ENCODE measurements at places on chromosomes 2 and 18.

- no peak for DNase-seq
Observed at GRCh38 chr2:177398290-177398683, 5.7 kb downstream of the AGPS start.

- peak; percentile 12 for DNase-seq
Observed at GRCh38 chr2:167212014-167212648, 323.9 kb downstream of the XIRP2 start.

DNA sequence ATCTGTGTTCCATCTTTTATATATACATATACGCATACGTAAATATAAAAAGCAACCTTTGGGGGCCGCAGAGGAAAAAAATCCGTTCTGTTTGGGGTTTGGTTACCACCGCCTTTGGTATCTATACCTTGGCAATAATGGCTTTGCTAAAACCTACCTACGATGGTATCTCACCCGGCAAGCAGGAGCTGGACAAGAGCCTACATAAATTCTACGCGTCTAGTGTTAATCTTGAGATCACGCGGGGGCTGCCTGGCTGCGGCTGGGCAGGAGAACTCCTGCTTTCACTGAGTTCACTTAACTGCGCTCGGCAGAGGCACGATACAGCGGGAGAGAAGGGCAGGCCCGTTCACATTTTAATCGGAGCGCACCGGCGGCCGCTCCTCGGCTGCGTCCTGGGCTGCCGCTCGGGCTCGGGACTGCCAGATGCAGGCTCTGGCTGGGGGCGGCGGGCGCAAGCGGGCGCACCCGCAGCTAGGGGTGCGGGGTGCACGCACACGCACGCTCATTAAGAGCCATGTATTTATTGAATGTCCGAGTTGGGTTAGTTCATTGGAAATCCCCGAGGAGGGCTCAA, 1.7 kb upstream of the POU3F3 start:
- no peak for DNase-seq

DNA sequence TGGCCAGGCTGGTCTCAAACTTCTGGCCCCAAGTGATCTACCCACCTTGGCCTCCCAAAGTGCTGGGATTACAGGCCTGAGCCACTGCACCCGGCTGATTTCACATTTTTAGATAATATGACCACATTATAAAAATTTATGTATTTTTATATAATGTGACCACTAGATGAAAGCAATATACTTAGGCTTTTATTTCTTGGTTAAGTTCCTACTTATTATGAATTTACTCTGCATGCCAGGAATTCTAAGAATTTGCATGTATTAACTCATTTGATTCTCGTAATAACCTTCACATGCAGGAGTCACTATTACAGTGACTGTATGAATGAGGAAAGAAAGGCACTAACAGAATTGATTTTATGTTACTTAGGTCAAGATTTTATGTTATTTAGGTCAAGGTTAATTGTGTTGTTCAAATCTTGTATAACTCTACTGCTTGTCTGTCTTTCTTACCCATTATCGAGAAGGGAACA, 25.6 kb upstream of the CASP8 start:
- DNase-seq = no peak

DNA sequence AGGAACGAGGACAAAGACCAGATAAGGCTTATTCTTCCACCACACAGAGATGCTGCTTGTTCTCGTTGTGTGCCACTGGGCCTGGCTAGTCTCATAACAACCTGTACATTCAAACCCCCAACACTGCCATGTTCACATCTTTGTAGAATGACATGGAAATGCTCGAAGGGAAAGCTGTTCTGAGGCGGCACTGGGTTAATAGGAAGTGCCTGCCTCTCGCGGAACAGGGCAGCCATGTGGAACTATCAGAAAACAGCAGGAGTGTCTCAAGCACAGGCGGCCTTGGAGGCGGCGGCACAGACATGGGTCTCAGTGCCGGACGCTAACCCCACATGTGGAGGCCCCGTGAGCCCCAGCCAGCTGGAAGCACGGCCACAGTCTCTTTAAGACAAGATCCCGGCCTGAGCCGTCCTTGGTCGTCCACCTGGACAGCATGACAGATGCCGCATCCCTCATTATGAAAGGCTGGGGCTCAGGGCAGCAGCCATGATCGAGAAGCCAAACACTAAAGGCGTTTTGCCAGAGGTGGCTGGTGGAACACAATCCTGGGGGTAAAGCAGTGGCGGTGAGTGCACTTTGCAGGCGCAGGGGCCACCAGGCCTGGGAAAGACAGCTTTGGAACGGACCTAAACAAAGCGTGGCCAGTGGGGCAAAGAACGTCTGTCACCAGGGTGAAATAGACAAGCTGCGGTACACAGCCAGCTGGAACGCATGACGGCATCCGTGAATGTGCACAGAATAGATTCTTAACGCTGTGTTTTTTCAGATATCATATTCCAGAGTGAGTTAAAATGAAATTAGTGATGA, 161.0 kb downstream of the HDAC4 start:
- DNase-seq = no peak

- no peak for DNase-seq
Observed at GRCh38 chr2:2645162-2645855, 314.2 kb upstream of the MYT1L start.

- DNase-seq = no peak
Observed at GRCh38 chr18:79508565-79509535, 113.1 kb downstream of the NFATC1 start.

GRCh38 chr2:61822255-61822654, 31.6 kb downstream of the FAM161A start:
- DNase-seq = no peak

DNA sequence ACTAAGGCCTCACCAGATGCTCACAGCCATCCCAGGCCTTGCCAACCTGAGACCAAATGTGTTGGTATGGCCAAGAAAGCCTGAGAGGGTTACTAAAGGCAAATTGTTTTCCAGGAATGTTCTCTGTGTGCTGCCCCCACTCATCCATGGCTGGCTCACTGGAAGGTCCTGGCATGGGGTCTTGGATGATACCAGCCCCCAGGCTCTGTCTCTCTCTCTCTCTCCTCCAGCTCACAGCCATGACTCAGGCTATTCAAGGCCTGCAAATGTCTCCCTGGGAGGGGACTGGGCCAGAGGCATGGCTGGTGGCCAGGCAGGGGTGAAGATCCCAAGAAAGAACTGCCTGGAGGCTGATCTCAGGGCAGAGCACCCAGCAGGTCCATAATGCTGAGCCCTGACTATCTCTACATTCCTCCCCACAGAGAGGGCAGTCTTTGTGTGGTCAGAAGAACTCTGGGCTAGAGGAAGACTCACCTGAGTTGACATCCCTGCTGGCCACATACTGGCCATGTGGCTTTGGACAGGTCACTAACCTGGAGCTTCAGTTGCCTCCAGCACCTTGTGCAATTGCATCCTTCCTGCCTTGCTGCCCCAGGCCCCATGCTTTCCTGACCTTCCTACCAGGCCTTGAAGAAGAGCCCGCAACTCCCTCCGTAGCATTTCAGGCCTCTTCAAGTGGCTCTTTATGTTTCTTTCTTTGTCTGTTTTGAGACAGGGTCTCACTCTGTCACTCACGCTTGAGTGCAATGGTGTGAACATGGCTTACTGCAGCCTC, 150.4 kb downstream of the ZFP36L2 start:
- DNase-seq = peak; percentile 3

GRCh38 chr18:48994044-48994651, 43.4 kb upstream of the SMAD7 start:
- DNase-seq = peak; percentile 35

DNA sequence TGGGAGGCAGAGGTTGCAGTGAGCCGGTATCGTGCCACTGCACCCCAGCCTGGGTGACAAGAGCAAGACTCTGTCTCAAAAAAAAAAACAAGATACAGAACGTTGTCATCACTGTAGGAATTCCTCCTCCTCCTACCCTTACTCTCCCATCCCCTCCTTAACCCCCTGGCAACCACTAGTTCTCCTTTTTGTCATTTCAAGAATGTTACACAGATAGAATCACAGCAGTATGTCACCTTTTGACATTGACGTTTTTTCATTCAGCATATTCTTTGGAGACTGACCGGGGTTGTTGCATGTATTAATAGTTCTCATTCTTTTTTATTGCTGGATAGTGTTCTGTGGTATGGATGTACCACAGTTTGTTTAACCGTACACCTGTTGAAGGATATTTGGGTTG, 32.4 kb downstream of the TTLL4 start:
- no peak for DNase-seq

GRCh38 chr18:71107244-71107643, 818.4 kb downstream of the SOCS6 start:
- no peak for DNase-seq

GRCh38 chr2:148552675-148553331, 91.7 kb upstream of the EPC2 start:
- DNase-seq = peak; percentile 1

DNA sequence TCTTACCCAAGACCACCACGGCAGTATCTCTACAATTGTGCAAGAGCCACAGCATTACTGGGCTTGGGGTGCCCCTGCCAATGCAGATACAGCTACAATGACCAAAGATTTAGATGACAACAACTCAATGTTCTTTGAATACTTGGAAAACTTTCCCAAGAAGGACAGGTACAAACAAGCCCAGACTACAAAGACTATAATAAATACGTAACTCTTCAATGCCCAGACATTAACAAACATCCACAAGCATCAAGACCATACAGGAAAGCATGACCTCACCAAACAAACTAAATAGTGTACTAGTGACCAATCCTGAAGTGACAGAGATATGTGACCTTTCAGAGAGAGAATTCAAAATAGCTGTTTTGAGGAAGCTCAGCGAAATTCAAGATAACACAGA, 62.8 kb downstream of the ICA1L start:
- DNase-seq = no peak

- no peak for DNase-seq
Observed at GRCh38 chr2:11022591-11023273, 111.0 kb downstream of the KCNF1 start.

GRCh38 chr2:239607517-239608191, 206.8 kb upstream of the HDAC4 start:
- DNase-seq = no peak

GRCh38 chr18:10169814-10170213, 256.0 kb downstream of the VAPA start:
- DNase-seq = no peak

GRCh38 chr2:16050908-16051489, 110.6 kb downstream of the MYCN start:
- DNase-seq = no peak

GRCh38 chr2:224259831-224260230, 142.1 kb downstream of the FAM124B start:
- DNase-seq = no peak

- DNase-seq = no peak
Observed at GRCh38 chr2:130839011-130839780, 2.5 kb downstream of the ARHGEF4 start.

DNA sequence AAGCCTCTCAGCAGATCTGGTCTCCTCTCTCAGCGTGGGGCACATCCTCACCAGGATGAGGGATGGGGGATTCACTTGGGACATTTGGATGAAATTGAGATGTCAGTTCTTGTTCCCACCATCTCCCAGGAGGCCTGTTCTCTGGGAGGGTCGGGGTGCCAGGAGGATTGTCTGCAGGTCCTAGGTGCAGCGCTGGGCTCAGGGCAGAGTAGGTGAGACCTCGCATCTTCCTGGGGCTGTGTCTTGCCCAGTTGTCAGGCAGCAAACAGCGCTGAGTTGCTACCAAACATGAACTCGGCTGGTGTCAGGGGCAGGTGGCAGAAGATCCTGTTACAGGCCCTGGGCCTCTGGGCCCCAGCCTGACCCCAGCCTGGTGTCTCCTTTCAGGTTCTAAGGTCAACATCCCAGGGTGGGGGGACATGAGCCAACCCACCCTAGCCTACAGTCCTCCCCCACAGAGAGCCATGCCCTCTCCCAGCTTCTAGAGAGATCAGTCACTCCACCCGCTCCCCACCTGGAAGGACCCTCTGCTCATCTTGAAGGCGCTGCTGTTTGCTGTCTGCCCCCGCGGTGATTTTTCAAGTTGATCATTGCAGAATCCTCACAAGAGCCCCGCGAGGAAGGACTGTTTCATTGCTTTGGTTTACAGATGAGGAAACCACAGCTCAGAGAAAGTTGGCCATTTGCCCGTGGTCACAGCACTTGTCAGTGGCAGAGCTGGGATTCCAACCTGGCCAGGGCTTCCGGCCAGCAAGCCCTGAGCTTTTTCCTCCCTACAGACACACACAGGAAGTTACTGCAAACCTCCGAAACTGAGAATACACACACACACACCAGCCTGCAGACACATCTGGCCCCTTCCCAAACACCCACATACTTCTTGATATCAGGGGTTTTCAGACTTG, 83.9 kb downstream of the STPG4 start:
- DNase-seq = no peak

GRCh38 chr2:20578895-20579825, 71.7 kb downstream of the HS1BP3 start:
- DNase-seq = peak; percentile 88

GRCh38 chr2:42246562-42246961, 77.4 kb downstream of the EML4 start:
- no peak for DNase-seq

GRCh38 chr2:238955648-238956531, 108.0 kb downstream of the TWIST2 start:
- no peak for DNase-seq

GRCh38 chr2:75751824-75752468, 41.2 kb upstream of the GCFC2 start:
- no peak for DNase-seq

GRCh38 chr2:229910832-229911412, 10.9 kb downstream of the TRIP12 start:
- DNase-seq = no peak

DNA sequence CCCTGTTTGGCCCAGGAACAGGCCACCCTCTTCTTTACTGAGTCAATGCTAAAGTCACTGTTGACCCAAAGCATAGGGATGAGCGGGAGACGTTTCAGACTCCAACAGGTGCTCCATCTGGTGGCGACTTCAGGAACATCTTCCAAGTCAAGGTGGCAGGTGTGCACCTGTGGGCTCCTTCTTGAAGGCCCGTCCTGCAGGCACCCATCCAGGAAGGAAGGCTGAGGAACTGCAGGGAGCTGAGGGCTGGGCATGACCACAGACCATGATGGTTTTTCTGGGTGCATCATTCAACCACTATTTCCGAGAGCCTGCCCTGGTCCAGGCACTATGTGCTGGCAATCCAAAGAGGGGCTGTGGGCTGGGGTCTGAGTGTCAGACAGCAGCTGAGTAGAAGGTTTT, 142.8 kb downstream of the NDUFA10 start:
- no peak for DNase-seq
